Activated CD4-positive, alpha-beta T cell treated with anti-CD3 and anti-CD28 coated beads, Interleukin-2, amount 50 U/mL, for 24 hours (primary cell): ENCODE measurements at places on chromosomes 2 and 18.

DNA sequence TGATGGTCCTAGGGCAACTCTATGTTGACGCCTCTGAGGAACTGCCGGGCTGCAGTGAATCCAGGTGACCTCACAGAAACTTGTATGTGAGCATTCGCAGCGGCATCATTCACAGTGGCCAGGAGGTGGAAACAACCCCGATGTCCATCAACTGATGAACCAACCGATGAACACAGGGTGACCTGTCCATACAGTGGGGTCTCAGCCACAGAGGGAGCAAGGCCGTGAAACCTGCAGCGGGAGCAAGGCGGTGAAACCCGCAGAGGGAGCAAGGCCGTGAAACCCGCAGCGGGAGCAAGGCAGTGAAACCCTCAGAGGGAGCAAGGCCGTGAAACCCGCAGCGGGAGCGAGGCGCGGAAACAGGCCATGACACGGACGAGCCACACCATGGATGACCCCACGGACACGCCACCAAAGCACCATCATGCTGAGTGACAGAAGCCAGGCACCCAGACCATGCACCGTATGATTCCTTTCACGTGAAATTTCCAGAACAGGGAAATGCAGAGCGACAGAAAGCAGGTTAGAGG is 63.0 kb downstream of the PARD6G start:
- DNase-seq = no peak

DNA sequence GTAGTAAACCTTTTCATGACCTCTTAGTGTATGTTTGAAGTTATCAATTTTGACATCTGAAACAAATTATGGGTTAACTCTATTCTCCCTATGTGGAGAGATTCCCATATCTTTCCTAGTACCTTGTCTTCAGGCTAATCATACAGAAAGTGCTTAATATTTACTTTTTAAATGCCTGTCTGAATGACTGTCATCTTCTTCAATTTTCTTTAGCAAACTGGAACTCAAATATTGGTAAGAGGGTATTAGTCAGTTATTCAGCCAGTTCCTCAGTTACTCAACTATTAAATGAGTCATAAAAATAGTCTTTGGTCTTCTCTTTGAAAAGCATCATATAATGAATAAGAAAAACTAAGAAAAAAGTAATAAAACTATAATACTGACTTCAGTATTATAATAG is 1038.0 kb upstream of the PIK3C3 start:
- DNase-seq = no peak

DNA sequence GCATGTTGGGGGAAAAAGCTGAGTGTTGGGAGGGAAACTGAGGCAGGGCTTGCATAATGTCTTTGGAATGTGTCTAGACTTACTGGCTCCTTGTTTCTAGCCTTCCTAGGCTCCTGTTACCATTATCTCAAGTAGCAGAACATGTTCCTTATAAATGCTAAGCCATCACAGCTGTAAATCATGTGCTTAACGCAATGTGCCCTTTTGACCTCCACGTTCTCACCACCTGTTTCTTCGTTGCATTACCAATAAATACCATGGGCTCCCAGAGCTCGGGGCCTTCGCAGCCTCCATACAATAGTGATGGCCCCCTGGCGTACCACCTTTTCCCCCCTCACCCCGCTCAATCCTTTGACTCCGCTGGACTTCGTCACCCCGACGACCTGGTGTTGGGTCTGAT is 54.0 kb upstream of the CWC22 start:
- no peak for DNase-seq

- DNase-seq = no peak
These were observed 99.5 kb downstream of the TTC32 start for GRCh38 chr2:19802086-19802841.

- DNase-seq = no peak
These were observed 69.5 kb downstream of the HNRNPLL start for GRCh38 chr2:38533180-38533579.

GRCh38 chr2:191114403-191114886 is 36.3 kb downstream of the STAT4 start:
- DNase-seq = no peak

DNA sequence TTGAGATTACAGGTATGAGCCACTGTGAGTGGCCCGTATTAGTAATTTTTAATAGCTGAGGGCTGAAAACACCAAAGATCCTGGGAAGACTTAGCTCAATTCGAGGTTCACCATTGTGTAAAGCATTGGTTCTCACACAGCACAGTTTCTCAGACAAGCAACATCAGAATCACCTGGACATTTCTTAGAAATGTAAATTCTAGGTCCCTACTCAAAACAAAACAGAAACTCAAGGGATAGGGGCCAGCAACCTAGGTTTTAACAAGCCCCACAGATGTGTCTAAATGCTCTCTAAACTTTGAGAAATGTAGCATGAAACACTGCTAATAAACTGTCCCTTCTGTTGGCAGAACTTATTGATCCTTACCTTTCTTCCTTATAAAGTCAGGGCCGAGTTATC is 681.2 kb downstream of the RNF144A start:
- no peak for DNase-seq

DNA sequence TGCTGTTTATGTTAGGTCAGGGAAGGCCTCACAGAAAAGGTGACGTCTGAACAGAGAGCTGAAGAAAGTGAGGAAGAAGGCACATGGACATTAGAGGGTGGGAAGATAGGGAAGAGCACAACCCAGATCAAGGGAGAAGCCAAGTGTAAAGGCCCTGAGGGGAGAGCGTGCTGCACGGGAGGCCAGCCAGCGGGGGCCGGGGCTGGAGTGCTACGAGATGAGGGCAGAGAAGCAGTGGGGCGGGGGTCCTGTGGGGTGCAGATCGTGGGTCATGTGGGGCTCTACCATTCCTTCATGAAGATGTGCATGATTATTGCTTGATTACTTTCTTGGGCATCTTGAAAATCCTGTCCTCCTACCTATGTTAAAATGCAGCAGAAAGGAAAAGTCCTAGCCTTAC is 50.8 kb downstream of the PROC start:
- no peak for DNase-seq

DNA sequence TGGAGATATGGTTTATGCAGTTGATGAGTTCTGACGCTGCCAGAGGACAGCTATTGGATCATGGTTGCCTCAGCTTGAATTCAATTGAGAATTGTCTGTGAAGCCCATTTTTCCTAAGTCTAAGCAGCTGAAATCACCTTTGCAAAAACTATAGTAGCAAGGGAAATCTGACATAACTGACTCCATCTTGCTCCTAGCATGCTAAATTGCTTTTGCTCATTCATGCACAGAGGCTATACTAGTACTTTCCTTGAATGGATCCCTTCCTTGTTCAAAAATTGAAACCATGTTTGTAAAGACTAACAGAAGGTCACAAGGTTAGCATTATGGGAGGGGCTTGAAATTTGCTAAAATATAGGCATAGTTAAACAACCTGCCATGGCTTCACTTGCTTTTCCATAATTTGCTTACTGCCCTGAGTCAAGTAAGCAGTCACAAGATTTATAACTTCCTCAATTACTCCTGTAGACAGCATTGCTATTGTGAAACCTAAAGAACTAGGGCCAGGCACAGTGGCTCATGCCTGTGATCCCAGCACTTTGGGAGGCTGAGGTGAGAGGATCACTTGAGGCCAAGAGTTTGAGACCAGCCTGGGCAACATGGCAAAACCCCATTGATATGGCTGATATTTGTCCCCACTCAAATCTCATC is 41.2 kb downstream of the CHRNA1 start:
- DNase-seq = no peak

DNA sequence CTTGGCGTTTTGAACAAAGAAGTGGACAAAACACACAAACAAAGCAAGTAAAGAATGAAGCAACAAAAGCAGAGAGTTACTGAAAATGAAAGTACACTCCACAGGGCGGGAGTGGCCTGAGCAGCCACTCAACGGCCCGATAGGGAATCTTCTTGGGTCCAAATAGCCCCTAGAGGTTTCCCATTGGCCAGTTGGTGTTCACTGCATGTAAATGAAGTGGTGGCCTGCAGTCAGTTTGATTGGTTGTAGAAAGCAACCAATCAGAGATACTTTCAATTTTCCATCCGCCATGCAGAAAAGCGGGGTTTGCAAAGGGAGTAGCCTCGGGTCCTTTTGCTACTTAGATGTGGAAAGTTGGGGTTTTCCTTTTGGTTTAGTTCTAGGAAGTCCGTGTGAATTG is 31.6 kb downstream of the CYBRD1 start:
- DNase-seq = no peak
